NCI-H1048 (cell line): ENCODE measurements at places on chromosomes 13 and 19.

- no peak for DNase-seq
Observed at GRCh38 chr19:33504058-33504444, 17.5 kb downstream of the PEPD start.

GRCh38 chr19:55251341-55252081 is 7.3 kb downstream of the PPP6R1 start:
- DNase-seq: no peak

DNA sequence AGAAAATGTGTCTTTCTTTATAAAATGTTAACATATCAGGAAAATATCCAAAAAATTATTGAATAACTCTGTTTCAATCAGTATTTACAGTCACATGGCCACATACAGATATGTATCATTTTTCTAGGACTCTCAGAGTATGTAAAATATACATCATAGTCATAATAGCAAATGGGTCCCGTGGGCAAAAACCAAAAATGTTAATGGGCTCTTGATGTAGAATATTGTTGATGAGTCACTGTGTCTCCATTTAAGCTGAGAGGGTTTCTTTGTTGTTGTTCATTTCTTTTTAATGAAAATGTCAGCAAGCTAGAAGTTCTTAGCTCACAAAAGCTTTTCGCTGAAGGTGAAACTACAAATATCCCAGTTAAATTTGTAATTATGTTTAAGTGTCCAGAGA is 1713.1 kb upstream of the PCDH20 start:
- DNase-seq: no peak

DNA sequence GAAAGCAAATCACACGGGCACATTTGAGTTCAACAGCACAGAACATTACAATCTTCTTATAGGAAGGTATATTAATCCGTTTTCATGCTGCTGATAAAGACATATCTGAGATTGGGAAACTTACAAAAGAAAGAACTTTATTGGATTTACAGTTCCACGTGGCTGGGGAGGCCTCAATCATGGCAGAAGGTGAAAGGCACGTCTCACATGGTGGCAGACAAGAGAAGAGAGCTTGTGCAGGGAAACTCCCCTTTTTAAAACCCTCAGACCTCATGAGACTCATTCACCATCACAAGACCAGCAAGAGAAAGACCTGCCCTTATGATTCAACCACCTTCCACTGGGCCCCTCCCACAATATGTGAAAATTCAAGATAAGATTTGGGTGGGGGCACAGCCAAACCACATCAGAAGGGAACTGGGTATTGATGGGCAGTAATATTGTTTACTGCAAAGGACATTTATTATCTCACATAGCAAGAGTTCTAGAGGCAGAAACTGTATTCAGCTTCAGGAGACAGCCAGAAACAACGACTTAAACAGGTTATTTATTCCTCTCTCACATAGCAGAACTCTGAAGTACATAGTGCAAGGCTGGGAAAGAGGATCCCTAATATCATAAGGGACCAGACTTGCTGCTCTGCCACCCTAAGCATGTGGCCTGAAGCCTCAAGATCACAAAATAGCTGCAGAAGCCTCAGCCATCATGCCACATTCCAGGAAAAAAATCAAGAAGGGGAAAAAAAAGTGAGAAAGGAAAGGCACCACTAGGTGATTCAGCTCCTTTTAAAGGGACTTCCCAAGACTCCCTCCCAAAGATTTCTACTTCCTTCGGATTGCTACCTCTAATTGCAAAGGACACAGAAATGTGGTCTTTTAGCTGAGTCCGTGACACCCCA is 23.1 kb downstream of the FXYD5 start:
- DNase-seq: no peak

DNA sequence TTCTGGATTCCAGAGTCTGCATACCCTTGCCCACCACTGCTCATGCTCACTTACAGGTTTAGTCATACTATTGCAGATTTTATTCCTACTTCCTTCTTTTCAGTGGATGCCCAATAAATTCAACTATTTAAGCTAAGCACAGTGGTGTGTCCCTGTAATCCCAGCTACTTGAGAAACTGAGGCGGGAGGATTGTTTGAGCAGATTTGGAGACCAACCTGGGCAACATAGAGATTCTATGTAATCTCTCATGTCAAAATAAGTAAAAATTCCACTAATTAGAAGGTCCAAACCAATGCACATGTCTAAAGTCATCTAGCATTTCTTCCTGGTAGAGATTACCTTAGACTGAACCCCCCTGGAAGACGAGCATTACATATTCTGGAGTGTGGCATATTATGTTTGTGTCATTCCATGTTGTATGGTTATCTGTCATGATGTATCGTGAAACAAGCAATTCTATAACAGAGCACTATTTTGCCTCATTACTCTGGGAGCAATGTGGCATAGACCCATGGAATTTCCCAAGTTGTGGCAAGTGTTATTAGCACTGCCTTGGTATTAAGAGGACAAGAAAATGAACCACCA is 8.3 kb downstream of the HMGB1 start:
- no peak for DNase-seq

DNA sequence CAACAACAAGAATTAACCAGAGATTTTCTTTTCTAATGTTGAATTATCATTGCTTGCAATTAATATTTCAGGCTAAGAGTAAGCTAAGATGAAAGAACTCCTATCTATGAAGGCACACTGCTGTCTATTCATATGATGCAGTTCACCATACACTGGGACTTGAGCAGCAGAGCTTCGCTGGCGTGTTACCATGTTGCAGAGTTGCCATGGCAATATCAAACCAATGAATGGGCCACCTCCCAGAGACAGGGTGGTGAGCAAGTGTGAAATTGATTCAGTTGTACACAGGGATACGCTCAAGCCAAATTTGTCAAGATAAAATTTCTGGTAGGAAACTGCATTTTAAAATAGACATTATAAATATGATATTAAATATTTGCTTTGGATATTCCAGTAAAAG is 69.3 kb upstream of the MYO16 start:
- DNase-seq: no peak

DNA sequence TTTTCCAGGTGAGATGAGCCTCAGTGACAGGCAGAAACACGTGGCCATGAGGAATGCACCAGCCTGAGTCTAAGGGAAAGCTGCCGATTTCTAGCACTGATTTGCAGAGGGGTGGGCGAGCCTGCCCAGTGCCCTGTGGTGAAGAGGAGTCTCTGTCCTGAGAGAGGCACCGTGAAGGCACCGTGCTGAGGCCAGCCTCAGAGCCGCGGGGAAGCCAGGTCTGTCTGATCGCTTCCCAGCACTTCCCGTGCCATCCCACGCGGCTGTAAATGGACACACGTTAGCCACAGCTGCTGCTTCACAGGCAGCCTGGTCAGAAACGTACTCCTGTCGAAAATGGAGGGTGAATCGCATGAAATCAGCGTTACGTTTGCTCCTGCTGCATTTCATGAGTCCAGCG is 79.8 kb downstream of the ATP11A start:
- DNase-seq: no peak

- no peak for DNase-seq
Observed at GRCh38 chr19:50969413-50969760, at the start of gene KLK6. Gene KLK6, minus strand, starts transcription at chr19:50969591. Its CDS starts 1,487 bp downstream, at chr19:50968104.

- peak; percentile 14 for DNase-seq
Observed at GRCh38 chr19:44988896-44989556, 12.2 kb upstream of the RELB start.

DNA sequence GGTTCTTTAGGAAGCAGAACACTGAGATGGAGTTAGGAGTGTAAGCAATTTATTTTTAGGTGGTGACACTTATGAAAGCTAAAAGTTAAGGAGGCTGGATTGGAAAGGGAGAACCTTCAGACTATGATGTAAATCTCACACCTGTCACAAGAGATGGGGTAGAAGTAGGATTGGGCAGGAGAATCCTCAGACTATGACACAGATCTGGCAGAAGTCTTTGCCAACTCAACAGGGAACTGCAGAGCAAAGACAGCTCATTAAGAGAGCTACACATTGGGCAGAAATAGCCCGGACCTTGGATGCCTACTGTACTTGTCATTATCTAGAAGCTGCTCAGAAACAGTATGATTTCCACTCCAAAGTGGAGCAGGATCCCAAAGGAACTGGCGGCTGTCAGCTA is 134.4 kb downstream of the DNAJC15 start:
- no peak for DNase-seq

GRCh38 chr13:75404726-75405125 is 77.2 kb downstream of the TBC1D4 start:
- DNase-seq: no peak

- no peak for DNase-seq
Observed at GRCh38 chr13:106151056-106151699, 384.3 kb downstream of the EFNB2 start.

DNA sequence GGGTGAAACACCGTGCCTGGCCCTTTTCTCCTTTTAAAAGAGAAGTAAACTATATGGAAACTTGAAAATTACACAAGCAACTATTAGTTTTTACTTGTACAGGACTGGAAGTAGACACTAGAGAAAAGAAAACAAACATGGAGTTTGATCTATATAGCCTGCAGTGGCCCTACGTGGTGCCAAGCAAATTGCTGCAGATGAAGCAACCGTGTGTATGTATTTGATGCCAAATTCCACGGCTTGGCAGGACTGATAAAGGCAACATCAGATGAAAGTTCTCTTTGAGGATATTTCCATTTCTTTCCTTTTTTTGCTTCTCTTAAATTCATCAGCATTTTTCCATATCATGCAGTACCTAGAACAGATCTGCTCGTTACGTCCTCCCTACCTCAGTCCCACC is 49.8 kb downstream of the ATP8A2 start:
- DNase-seq: no peak

DNA sequence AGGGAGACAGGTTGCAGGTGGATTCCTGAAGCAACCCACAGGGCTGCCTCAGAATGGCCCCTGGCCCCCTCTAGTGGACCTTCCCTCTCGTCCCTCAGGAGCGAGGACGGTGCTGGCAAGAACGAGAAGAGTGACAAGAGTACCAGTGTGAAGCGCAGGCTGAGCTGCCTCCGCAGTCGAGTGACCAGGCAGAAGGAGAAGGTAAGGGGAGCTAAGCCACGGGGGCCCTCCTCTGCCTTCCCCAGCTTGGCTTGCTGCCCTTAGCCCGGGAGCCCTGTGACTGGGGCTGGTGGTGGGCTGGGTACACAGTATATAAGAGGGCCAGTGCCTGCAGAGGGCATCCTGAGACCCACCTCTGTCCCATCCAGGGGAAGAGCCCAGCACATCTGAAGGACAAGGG is 34.0 kb downstream of the ARHGEF18 start:
- no peak for DNase-seq

DNA sequence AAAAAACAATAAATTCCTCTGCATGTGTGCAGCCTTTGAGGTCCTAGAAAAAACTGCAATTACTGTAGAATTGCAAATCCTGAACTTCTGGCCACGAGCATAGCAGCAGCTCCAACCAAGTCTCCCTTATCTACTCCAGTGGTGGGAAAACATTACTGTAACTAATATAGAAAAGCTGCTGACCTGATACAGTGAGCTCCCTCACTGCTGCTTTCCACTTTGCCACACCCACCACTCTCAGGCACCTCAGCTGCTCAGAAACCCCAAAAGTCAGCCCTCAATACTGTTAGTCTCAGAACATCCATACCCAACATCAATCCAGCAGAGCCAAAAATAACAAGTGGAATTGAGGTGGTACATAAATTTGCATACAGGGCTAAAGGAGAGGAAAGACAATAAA is 192.5 kb downstream of the POU4F1 start:
- no peak for DNase-seq

DNA sequence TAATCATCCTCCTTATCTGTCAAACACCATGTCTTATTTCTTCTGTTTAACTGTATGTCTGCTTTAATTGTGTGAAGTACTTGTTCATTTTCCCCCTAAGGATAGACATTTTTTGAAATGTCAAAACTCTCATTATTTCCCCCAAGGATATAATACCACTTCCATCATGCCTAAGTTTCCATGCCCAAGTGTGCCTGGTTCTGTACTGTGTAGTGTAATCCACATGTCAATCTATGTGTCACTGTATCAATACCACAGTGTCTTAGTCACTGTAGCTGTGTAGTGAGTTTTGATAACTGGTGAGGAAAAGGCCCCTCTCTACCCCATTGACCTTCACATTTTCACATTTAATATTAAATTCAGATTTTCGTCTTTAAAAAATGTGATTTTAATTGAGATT is 1265.5 kb downstream of the PCDH9 start:
- DNase-seq: no peak

GRCh38 chr19:34229721-34230120 is 24.6 kb upstream of the GARRE1 start:
- no peak for DNase-seq

DNA sequence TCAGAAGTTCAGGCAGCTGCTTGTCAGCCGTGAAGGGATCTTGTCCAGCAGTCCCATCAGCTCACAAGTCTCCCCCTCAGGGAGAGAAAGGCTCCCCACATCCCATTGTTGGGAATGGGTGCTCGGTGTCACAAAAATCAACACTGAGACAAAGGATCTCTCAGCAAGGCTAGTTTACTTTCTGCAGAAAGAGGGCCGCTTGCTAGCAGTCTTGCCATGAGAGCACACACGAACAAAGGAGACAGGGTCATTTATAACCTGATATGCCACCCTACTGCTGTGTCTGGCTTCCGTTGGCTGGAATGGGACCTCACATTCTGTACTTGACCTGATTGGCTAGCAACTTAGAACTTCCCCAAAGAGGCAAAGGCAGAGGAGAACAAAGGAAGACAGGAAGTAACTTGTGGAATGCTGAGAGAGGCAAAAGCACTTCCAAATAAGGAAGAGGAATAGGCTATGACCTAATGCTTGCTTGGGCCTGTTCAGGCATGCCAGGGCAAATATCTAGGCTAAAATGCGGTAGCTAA is 8.7 kb upstream of the IGFL3 start:
- peak; percentile 41 for DNase-seq

DNA sequence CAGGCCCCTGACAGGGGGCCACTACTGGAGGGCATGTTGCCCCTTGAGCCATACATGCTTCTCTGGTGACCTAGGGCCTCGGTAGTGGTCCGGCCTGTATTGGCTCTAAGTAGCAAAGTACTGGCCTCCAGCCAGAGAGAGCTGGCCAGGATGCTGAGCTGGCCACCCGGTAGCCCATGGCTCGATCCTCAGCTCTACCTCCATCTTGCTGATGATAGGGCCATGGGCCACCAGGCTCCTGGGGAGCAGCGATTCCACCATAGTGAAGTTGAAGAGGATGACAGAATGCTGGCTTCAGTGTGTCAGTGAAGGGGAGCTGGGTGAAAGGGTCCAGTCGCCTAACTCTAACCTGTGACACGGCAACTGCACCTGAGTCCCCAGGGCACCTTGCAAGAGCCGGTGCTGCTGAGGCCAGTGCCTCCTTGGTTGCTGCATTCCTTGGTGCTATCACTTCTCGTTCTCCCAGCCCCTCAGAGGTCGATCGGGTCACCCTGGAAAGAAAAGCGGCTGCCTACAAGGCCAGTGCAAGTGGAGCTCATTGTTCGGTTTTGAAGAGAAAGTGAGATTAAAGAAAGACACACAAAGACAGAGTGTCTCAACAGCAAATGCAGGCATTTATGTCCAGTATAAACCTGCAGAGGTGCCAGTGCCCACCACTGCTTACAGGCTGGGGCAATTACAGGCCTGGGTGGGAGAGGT is 5.0 kb downstream of the FPR3 start:
- no peak for DNase-seq

- DNase-seq: no peak
Observed at GRCh38 chr13:66623129-66623820, 606.9 kb downstream of the PCDH9 start.

DNA sequence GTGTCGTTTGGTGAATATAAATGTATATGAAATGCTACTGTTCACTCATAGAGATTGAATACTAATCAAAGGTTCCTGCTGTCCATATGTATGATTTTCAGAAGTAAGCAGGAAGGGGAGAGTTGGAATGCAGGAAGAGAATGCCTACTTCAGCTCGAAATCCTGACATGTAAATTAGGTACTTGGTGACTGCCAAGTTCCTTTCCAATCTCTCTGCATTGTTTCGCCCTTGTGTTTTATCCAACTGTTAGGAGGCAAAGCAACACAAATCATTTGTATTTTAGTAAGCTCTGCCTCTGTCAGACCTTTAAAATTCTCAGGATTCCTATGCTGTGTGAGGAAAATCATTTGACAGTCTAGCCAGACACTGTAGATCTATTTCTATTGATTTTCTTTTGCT is 9.0 kb downstream of the STARD13 start:
- DNase-seq: no peak
